Activated CD4-positive, CD25-positive, alpha-beta regulatory T cell treated with anti-CD3 and anti-CD28 coated beads, Interleukin-2, amount 50 U/mL, for 24 hours (primary cell): ENCODE measurements at places on chromosomes 4 and X.
A peak's percentile ranks its signal among the peaks of the same experiment; 100 is the strongest.

GRCh38 chrX:113512700-113513395, 672.2 kb upstream of the AMOT start:
- ATAC-seq = no peak

DNA sequence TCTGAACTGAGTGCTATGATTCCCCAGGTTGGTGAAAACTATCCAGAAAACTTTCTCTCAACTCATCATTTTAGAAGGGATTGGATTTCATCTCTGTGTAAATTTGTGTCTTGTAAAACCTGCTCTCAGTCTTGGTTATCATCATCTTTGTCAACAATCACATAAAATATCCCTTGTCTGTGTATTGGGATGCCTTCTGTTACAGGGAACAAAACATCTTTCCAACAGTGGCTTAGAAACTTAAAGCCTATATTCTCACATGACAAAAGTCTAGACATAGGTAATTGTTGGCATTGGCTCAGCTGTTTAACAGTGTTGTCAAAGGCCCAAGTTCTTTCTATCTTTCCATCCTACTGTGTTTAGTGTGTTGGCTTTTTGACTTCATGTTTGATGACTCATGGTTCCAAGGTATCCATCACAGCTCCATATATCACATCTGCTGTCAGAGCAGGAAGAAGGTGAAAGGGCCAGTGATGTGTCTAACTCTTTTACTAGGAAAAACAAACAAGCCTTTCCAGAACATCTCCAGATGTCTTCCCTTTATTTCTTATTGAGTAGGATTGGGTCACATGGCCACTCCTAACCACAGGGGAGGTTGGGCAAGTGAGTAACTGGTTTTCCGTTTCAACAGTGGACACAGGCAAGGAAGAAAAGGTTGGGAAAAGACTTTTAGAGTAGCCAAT, 65.0 kb downstream of the PHEX start:
- no peak for ATAC-seq

DNA sequence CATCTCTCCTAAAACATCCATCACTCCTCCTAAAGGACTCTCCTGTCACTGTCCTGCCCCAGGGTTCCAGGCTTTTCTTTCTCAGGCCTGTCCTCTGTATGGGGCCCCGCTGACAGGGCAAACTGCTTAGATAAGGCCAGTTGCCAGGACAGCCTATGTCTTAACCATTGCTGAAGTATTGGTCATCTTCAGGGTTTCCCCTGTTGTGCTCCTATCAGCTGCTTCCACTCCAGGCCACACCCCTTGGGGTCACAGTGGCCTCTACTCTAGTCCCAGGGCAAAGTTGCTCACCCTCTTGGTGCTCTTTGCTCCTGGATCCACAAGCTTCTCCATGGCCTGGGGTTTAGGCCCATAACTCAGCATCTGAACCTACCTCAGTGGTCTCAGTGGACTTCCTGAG, 138.0 kb upstream of the PJA1 start:
- ATAC-seq = no peak

- ATAC-seq = no peak
These were observed 279.2 kb downstream of the QDPR start for GRCh38 chr4:17232566-17233253.

- ATAC-seq = no peak
These were observed 81.6 kb upstream of the MID1 start for GRCh38 chrX:10702031-10702430.

- no peak for ATAC-seq
These were observed 83.9 kb upstream of the CPEB2 start for GRCh38 chr4:14918336-14918735.

DNA sequence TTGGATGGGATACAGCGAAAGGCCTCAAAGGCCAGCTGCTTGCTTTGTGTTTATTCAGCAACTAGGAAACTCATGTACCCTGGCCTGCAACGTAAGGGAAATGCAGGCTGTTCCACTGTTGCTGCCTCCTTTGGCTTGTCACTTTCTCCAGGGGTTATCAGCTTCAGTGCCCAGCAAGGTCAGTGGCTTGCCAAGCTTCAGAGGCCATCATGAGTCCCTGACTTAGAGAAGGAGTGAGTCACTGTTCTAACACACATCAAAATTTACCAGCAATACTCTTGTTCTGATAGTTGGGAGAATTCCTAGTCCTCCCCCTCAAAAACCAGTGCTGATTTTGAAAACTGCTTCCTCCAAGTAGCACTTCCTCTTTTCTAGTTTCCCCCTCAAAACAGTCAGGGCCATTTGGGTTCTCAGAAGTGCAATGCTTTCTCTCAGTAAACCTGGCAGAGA, 250.8 kb downstream of the ARHGAP24 start:
- ATAC-seq = no peak

DNA sequence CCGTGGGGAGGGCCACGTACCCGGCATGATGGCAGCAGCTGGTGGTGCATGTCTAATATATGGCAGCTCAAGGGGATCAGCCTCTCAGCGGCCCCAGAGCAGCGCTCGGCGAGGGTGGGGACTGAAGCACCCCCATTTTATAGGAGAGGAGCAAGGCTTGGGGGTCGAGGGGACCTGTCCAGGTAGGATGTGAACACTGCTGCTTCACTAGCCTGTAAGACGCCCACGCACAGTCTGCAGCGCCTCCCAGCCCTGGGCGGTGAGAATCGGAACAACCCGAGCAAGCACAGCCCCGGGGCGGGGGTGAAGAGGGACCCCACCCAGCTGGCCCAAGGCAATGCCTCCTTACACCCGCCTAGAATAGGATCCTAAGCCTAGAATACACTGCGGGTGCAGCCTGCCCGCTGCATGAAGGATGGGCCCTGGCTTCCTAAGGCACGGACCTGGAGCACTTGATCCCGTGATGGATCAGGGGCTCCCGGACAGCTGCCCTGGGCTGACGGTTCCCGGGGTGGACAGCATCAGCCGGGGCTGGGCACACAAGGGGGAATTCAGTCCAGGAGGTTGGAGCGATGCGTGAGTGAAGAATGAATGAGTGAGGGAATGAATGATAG, 17.6 kb downstream of the ADRA2C start:
- no peak for ATAC-seq

GRCh38 chr4:85024671-85025070, 58.2 kb upstream of the WDFY3 start:
- no peak for ATAC-seq

- no peak for ATAC-seq
These were observed 46.7 kb upstream of the BTC start for GRCh38 chr4:74840936-74841509.

GRCh38 chr4:3192188-3192587, 56.8 kb upstream of the MSANTD1 start:
- no peak for ATAC-seq

- ATAC-seq = peak; percentile 55
These were observed 92.2 kb downstream of the MAML3 start for GRCh38 chr4:140061659-140062289.

DNA sequence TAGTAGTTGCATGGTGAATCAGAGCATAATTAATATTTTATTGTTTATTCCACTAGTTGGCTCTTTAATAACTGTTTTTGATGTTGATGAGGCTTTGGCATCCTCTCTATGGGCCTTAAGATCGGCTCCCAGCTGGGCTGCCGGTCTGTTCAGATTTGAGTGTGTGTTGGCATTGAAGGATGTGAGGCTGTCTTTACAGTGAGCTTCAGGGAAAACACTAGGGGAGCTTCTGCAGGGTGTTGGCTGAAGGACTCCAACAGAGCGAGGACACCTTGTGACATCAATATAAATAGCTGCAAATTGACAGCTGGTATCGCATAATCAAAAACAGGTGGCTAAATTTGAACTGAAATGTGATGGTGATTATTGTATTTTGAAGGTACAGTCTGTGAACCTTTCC, 322.0 kb downstream of the FSTL5 start:
- no peak for ATAC-seq

- no peak for ATAC-seq
These were observed 18.0 kb upstream of the TMEM131L start for GRCh38 chr4:153448003-153448731.

GRCh38 chr4:59517007-59517406, 1683.1 kb upstream of the ADGRL3 start:
- ATAC-seq = no peak

DNA sequence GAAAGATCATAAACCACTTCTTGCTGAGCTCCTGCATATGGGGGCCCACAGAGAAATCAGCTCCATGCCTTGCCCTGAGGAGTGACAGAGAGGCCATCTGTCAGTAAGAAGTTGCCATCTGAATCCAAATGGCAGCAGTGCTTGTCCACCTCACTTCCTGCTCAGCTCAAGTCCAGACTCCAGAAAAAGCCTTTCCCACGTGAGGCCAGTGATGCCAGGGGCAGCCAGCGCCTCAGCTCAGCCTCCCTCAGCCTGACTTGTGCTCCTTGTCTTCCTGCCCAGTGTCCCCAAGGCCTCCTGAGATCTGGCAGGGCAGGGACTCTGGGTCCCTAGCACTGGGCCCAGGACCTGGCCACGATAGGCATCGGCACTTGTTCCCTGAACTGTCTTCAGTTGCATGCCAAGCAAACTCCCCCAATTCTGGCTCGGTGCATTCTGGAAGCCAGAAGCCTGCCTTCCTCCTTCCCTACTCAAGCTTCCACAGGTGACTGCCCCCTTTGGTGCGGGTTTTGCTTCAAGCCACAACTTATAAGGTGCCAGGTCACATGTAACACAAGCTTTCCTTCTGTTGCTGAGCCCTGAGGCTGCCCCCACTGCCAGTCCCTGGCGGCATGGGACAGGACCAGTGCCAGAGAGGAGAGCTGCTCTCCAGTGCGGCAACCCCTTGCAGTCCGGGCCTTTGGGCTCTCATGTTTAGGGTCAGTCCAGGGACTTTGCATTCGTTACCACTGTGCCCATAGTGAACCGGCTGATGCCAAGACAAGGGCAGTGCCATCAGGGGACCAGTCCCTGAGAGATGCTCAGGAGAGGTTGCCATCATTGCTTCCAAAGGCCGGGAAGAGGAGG, 2.2 kb downstream of the ZNF185 start:
- ATAC-seq = no peak

DNA sequence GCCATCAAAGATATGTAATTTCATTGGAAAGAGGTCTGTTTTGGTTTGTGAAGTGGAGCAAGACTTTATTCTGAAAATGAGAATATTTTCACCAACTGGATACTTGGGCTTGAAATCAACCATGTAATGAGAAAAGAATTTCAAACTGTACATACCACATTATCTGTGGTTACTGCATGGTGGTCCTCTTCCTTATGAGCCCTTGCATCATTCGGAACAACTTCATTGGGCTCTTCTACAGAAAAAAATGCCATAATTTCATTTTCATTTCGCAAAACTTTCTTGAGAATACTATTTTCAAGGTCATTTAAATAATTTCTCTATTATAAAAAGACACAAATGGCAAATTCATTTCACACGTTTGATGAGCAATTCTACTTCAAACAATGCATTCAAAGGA, 148.6 kb upstream of the RPS6KA6 start:
- ATAC-seq = no peak

GRCh38 chr4:68148800-68149685, 19.4 kb upstream of the TMPRSS11F start:
- no peak for ATAC-seq

DNA sequence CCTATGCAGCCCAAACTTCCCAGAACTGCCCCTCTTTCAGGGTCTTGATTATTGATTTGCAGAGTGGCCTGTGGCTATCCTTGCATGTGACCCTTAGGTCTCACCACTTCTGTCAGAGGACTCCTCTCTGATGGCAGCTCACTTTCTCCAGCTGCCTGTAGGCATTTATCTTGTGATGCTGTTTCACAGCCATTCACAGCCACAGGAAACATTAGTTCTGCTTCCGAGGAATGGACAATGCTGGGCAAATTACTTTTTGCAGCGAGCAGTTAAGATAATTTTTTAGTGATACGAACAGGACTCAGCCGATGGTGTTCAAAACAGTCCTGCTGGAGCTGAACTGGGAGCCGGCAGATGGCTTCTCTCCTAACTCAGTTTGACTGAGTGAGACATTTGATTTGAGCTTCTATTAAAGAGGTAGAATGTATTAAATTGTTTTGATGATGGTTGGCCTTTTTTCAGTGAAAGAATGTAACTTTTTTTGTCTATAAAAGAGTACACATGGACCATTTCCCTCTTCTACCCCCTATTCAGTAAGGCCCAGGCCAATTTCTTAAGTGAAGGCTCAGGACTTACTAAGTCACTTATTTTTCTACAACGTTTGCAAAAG, 58.4 kb upstream of the TMEM150C start:
- ATAC-seq = no peak

GRCh38 chr4:55949482-55949802, 697 bp downstream of the CEP135 start:
- no peak for ATAC-seq

DNA sequence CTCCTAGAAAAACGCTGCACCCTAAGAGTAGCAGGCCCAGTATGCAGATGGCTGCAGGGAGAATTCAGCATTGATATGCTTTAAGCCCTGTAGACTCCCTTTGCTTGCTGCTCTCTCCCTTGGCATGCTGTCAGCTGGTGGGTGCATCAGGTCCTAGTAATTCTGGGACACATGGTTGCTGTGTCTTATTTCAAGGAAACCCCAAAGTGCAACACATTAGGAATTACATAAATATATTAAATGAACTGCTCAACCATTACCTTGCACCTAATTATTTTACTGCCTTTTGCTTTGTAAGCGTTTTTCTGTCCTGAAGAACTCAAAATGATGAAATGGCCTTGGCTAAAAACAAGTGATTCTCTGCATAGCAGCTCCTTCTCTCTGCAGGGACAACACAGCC, 516.3 kb downstream of the ZIC3 start:
- ATAC-seq = no peak

DNA sequence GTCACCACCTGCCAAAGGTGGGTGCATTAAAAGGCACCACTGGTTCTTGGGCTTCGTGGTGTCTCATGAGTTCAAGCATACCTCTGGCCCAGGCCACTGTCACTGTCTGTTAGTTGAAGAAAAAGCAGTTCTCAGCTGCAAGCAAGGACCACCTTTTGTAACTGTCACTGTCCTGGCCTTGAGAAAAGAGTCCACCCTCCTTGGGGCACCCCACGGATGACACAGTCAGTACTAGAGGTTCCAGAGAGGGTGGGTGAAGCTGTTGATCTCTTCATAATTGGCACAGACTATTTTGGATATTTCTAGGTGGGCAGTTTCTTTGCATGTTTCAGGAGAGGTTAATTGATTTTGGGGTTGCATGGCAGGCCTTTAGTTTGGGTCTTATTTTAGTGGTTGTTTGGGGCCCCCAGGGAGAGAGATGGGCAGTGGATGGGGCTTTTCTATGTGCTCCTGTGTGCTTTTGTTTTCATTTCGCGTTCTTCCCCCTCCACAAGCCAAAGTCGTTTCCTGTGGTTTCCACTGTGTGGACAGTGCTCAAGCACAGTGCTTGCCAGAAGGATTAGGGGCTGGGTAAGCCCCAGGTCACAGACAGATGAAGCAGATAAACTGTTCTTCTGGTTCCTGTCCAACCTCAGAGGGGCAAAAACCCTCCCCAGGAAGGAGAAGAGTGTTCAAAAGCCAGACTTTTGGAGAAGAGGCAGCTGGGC, 156.2 kb upstream of the PPP1R2C start:
- peak; percentile 60 for ATAC-seq
